ENCODE measurements at places on chromosomes 5 and 9.

- no peak for DNase-seq
Measured at GRCh38 chr9:120490888-120491595, 88.9 kb downstream of the CDK5RAP2 start.

DNA sequence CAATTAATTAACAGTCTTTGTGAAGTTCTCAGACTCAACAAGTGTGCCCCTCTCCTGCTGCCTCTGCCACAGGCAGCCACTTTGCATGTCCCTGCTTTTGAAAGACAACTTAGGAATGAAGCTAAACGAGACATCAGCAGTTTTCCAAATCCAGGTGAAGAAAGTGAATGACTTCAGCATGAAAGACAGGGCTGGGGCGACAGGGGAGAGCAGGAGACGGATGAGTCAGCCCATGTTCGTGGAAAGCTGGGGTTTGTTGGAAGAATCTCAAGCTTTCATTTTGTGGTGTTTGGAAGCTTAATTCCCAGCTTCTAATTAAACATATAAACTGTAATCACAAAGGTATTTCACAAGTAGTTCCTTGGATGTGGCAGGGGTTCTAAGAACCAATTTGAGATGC, 207.8 kb upstream of the MAP3K1 start:
- DNase-seq, result no peak

DNA sequence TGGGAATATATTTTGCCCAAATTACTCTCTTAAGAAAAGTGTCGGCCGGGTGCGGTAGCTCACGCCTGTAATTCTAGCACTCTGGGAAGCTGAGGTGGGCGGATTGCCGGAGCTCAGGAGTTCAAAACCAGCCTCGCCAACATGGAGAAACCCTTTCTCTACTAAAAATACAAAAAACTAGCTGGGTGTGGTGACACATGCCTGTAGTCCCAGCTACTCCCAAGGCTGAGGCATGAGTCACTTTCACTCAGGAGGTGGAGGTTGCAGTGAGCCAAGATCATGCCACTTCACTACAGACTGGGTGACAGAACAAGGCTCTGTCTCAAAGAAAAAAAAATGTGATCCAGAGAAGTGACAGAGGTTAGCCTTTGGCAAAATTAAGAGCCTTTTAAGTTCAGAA, 26.4 kb upstream of the TMEM171 start:
- no peak for DNase-seq

DNA sequence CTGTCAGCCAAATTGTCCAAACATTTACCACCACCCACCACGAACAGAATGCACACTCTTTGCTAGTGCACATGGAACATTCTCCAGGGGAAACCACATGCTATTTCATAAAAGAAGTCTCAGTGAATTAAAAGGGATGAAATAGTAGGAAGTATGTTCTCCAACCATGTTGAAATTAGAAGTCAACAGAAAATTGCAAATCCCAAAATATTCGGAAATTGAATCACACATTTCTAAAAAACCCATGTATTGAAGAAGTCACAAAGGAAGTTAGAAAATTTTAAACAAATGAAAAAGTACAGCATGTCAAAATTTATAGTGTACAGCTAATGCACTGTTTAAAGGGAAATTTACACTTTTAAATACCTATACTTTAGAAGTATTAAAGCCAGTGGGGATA, 50.8 kb downstream of the TGFBR1 start:
- DNase-seq, result no peak

DNA sequence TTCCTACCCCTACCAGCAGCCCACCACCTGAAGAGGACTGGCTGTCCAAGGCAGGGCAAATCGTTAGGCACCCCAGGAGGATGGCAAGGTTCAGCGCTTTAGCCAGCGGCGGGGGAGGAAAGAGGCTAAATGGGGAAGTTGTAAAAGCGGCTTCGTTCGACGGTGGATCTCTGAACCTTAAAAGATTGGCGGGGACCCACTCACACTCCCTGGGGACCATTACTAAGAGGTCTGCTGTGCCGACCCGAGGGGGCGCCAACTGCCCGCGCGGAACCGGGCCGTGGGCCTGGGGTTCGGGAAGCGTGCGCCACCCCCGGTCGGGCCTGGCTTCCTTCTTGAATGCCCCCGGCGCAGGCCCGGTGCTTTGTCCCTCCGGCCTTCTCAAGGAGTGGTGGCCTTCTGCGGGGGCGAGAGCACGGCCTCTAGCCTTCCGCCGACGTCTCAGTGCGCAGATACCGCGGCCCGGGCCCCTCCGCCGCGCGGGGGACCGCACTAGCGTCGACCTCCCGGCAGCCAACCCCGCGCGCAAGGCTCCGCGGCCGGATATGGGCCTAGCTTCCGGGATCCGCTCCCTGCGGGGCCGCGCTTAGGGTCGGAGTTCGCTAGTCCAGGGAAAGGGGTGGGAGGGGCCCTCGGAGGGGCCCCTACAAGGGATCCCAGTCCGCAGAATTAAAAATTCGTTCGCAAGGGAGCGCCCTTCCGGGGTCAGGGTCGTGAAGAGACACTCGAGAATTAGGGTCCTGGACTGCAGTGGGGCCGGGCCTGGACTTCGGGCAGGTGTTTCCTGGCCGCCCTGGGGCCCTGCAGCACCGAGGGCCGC, 10.5 kb downstream of the NR2F1-AS1 start:
- peak; percentile 35 for DNase-seq

Measured in stimulated activated CD8-positive, alpha-beta memory T cell treated with anti-CD3 and anti-CD28 coated beads, Interleukin-4, amount 100 ng/mL, for 48 hours (primary cell).